ENCODE measurements at places on chromosomes 6 and 20.

- no peak for DNase-seq
Observed at GRCh38 chr20:1373614-1374013, 19.2 kb downstream of the FKBP1A start.

- no peak for DNase-seq
Observed at GRCh38 chr20:60934724-60935123, 317.3 kb upstream of the CDH4 start.

DNA sequence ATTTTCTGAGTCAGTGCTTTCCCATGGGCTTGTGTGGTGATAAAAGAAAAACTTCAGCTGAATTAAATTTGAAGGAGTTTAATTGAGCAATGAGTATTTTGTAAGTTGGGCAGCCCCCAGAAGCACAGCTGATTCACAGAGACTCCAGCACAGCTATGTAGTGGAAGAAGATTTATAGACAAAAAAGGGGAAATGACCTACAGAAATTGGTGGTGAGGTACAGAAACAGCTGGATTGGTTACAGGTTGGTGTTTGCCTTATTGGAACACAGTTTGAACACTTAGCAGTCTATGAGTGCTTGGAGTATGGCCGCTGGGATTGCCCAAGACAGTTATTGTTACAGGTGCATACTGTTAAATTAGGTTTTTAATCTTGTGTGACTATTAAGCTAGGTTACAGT lies 96.9 kb upstream of the PTPRK start:
- DNase-seq: no peak

DNA sequence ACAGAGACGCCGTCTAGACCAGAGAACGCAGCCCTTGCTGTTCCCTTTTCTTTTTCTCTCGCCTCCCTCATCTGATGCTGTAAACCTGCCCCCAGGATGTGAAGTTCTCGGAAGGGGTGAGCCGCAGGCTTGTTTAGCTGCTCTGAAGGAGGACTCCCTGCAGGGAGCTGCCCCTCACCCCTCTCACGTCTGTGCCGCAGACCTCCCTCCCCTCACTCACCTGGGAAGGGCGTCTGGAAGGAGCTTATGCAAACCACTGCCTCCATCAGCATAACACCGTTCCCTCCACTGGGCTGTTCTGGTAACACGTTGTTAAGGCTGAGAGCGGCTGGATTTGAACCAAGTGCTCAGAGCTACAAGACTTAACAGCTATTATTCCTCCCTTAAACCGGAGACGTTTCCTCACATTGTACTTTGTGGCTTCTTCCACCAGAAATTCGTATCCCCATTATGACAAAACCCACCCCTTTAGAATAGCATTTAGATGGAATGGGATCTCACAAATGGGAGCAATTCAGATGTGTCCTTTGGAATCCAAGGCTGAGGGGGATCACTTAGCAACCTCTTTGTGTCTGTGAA lies 99.8 kb downstream of the SMOC2 start:
- DNase-seq: no peak

DNA sequence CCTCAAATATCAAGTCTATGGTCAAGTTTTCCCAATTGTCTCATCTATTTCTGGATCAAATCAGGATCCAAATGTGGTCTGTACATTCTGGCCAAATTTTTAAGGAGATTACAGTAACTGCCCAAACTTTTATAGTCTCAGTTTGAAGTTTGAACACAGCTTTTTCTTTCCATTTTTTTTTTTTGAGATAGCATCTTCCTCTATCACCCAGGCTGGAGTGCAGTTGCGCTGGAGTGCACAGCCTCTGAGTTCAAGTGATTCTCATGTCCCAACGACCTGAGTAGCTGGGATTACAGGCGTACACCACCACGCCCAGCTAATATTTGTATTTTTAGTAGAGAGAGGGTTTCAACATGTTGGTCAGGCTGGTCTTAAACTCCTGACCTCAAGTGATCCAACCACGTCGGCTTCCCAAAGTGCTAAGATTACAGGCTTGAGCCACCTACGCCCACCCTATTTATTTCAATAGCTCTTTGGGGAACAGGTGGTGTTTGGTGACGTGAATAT lies 84.9 kb upstream of the CARMIL1 start:
- DNase-seq: no peak

GRCh38 chr6:99530627-99531026 lies 15.4 kb upstream of the USP45 start:
- no peak for DNase-seq

- no peak for DNase-seq
Observed at GRCh38 chr6:124917769-124918168, 44.5 kb upstream of the RNF217 start.

GRCh38 chr20:43766385-43766784 lies 39.6 kb upstream of the GTSF1L start:
- DNase-seq: no peak

DNA sequence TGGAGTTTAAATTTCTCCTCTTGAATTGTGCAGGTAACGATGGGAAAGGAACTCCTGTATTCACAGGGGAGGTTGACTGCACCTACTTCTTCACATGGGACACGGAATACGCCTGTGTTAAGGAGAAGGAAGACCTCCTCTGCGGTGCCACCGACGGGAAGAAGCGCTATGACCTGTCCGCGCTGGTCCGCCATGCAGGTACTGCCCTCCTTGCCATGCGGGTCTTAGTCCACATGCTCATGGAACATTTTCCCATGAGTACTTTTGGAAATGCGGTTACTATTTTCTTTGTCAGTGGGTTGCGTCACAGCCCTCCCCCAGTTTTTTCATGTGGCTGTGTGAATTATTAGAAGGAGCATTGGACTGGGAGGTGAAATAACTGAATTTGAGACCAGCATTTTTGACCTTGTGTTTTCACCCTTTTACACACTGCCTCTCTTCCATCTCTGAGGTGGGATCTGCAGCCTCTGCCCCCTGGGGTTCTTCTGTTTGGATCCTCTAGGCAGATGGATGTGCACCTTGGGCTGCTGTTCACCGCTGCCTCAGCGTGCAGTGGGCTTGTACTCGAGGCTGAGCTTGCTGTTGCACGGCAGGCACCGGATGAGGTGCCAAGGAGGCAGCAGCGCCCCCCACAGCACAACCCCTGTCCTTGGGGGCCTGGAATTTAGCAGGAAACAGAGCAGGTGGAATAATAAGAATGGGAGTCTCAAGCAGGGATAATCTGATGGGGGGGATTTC lies 71.8 kb downstream of the IGF2R start:
- DNase-seq: no peak
